ENCODE measurements at places on chromosomes 6 and 20.

- DNase-seq = no peak
These were observed 67.1 kb downstream of the ESF1 start for GRCh38 chr20:13717631-13718044.

GRCh38 chr6:88296694-88297093, 130.5 kb upstream of the CNR1 start:
- DNase-seq = no peak

DNA sequence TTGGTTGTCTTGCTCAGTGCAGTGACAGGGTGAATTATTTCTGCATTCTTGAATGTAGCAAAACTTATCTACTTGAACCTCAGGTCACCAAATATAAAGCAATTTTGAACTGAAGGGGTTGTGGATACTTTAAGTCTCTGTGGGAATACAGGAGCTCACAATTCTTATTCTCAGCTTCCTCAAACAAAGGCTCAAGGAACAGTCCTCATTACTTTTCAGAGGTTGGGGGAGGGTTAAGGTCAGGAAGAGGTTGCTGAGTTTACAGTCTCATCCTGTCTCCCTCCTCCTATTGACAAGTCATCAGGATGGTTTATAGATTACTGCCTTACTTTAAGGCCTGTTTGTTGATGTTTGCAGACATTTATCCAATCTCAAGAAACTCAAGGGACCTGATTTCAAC, 143.6 kb upstream of the SPACA1 start:
- no peak for DNase-seq

- DNase-seq = no peak
These were observed 18.9 kb downstream of the C6orf132 start for GRCh38 chr6:42123379-42124103.

- DNase-seq = no peak
These were observed 54.3 kb downstream of the SLC22A23 start for GRCh38 chr6:3402310-3403237.

DNA sequence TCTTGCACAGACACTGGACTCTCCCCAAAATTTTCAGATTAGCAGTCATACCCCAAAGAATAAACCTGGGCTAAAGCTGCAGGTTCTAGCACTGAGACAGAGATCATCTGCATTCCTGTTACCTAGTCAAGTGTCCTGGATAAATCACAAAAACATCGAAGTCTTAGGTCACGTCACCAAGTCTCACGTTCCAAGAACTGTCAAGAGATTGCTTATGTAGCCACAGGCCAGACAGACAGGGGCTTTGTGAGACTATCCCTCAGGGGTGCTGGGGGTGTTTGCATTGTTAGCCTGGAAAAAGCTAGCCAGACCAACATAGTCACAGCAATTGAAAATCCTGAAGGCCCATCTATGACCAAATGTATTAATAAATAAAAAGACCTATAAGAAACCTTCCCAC, 243.1 kb upstream of the PREP start:
- no peak for DNase-seq

DNA sequence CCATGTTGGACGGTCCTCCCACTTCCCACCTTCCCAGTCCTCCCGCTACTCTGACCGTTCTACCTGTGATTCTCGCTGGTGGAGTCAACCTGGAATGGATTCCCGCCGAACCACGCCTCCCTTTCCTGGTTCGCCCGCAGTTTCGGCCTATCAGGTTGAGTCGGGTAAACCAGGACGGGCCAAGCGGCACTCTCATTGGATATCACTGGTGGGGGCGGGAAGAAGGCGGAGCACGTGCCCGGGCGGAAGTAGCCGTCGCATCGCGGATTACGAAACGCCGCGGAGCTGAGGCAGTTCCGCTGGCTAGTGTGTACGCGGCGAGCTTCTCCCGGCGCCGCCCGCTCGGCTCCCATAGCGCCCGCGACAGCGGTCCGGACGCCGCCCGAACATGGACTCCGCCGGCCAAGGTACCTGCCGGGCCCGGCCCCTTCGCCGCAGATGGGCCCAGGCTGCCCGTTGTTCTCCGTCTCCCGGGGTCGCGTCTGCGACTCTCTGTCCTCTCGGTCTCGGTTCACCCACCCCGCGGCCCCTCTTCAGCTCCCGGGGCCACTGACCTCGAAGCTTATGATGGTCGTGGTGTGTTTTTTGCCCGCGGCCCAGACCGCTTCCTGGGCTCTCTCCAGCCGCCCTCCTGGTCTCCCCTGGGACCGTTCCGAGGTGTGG, at the start of gene TPD52L2:
Gene TPD52L2, plus strand, starts transcription at position 293 of the 663 bp plus-strand sequence. Its CDS starts 96 bp downstream, at position 389.
- peak; percentile 100 for DNase-seq

- DNase-seq = peak; percentile 52
These were observed 802 bp upstream of the NRN1 start for GRCh38 chr6:6007366-6008088.

DNA sequence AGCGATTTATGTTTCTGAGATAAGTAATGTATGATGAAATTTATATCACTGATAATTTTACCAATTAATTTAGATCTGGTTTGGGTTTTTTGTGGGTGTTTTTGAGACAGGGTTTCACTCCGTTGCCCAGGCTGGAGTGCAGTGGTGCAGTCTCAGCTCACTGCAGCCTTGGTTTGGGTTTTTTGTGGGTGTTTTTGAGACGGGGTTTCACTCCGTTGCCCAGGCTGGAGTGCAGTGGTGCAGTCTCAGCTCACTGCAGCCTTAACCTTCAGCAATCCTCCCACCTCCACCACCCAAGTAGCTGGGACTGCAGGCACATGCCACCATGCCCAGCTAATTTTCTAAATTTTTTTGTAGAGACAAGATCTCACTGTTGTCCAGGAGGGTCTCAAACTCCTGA, 13.0 kb downstream of the MRS2 start:
- DNase-seq = no peak

GRCh38 chr6:108123481-108123929, 42.3 kb upstream of the NR2E1 start:
- DNase-seq = no peak

DNA sequence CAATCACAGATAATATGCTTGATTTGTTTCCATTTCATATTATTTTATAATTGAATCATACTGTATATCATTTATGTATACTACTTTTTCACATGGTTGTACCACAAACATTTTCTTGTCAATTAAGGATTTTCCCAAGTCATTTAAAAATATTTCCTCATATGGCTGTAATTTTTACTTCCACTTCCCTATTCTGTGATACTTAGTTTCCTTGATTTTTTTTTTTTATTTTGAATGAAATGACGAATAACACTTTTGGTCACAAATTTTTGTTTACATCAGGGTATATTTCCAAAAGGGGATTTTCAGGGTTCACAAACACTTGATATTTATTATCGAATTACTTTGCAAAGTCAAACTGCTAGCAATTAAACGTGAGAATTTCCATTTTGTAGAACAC, 515.6 kb downstream of the KIF16B start:
- DNase-seq = no peak

All from SW480 (cell line).